Activated CD4-positive, alpha-beta T cell treated with anti-CD3 and anti-CD28 coated beads for 36 hours (primary cell): ENCODE measurements at places on chromosomes 3 and 15.

DNA sequence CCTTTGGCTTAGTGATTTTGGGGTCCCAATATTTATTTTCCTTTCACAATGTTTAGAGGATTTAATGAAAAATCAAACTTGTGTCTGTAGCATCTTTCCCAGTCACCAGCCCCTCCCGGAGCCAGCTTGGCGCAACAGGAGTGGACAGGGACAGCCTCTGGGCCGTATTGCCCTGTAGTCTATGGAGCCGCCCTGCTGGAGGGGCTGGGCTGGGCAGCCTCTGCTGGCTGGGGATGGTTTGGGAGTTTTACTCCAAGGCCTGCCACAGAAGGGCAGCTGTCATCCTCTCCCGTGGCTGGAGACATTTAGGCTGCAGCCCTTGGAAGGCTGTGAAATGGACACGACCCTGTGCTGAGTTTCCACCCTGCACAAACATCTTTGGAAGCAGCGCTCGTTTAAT lies 89.4 kb upstream of the RGMA start:
- DNase-seq: no peak

DNA sequence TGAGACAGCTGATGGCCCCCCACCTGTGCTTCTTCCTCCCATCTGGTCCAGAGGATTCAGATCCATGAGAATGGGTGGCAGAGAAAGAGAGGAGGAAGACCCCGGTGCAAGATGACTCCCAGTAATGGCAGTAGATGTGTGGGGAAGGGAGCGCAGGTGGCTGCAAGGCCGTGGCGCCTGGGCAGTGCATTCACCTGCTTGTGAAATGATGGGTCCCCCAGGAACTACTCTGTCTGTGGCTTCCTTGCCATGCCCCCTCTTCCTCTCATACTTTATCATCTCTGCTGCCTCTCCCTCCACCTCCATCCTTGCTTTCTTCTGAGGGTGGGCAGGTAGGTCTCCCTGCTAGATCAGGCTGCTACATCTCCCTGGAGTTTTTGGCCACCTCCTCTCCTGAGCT lies 23.3 kb downstream of the ZNF710 start:
- DNase-seq: no peak

DNA sequence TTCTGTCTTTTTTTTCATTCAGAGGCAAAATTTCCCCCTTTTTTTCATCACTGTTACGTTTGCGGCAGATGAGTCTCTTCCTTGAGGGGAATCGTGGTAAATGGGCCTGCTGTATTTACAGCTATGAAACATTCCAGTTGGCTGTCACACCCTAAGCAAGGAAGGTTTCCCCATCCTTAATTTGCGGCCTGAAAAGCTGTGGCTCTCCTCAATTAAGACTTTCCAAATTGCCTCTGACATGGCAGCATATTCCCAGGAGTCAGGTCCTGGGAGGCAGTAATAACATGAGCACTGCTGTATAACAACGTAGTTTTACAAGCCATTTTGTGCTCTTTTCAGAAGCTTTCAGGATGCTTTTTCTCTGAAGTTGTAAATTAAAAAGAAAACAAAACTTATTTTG lies 420.9 kb downstream of the LPP start:
- DNase-seq: no peak

DNA sequence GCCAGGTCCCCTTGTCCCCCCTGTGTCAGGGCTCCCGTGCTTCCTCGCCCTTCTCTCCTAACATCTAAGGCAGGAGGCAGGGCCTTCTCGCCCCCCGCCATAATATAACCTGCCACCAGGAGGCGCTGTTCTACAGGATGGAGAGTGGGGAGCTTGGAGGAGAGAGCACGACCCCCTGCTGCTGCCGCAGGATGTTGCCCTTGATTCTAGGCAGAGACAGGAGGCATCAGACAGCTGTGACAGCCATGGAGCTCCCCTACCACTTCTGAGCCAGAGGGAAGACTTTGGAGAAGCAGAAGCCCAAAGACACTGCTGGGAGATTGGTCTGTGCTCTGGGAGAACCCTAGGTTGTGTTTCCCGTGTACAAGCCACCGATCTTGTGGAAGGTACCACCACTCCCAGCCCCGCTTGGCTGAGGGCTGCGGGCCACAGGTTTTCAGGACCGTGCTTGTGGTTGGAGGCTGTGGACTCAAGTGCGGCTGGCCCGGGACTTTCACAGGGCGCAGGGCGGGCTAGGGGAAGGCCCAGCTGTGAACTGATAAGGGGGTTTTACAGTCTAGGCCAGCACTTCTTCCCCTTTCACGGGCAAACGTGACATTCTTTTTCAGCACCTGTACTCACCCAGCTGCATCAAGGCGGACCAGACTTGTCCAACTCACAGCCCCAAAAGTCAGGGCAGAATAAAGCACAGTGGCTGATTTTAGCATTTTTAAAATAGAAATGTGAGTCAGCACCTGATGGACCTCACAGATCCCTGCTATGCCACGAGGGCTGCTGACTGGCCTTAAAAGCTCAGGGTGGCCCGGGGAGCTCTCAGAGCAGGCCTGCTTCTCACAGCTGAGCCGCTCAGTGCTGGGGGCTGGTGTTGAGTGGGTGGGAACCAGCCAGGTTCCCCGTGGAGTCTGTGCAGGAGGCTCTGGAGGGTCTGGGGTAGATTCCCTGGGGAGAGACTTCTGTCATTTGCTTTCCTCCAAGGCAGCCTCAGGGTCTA lies 2.6 kb upstream of the TIGIT start:
- DNase-seq: peak; percentile 94

GRCh38 chr15:42090781-42091180 lies 3.6 kb downstream of the PLA2G4D start:
- DNase-seq: no peak

DNA sequence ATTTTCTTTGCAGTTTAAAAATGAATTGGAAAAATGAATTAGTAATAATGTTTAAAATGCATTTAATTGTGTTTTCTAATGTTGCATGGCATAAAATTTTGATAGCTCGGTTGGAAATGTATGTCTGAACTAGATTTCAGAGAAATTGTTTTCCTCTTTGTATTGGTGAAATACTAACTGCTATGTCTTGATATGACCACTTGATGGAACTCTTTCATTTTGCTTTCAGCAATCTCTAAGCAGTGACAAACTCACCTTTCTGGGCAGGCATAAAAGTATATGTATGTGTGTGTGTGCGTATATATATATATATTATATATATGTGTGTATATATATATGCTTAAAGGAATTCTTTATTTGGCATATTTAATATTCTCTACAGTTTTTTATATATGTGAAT lies 239.3 kb upstream of the ZNF717 start:
- DNase-seq: no peak

GRCh38 chr15:79007066-79007465 lies 62.2 kb upstream of the CTSH start:
- DNase-seq: peak; percentile 68

GRCh38 chr15:81843226-81843625 lies 202.6 kb downstream of the MEX3B start:
- DNase-seq: no peak

DNA sequence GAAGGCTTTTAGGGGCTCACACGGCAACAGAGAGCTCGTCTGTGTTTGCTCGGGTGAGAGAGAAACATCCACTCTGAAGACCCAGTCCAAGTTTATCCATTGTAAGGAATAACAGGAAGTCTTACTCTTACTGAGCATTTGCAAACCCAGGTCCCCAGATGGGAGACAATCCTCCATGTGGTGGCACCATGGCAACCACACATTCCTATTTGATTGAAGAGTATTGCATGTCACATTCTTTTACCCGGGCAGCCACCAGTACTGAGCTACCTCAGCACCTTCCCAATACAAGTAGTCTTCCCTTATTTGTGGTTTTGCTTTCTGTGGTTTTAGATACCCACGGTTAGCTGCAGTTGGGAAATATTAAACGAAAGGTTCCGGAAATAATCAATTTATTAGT lies 302.9 kb upstream of the RASGRP1 start:
- no peak for DNase-seq

DNA sequence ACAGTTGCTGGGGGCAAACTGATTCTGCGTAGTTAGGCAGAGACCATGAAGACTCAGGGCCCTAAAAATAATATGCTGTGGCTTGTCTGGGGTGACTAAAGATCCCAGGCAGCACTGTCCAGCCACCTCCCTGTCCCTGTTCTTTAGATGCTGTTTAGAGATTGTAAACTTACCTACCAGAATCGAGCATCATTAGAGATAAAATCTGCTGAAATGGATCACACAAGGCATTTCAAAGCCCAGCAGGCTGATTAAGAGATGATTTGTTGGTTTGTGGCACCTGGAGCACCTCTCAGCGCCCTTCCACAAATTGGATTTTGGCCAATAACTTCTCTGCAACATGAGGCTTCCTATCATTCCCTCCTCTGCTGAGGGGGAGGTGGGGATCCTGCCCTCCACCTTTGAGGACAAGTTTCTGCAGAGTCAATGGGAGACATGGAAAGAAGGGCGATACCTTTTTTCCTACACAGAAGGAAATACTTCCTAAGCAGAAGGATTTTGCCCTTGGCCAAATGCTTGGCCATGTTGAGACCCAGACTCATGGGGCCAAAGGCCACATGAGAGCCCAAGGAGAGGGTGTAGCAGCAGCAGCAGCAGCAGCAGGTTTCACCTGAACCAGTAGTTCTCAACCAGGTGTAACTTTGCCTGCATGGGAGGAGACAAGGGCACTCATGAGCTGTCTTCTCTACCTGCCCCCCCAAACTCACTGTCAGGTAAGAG lies 37.5 kb downstream of the SEMA5B start:
- DNase-seq: no peak

- DNase-seq: peak; percentile 49
These were observed 63.2 kb downstream of the AKAP13 start for GRCh38 chr15:85443593-85444087.
